ENCODE measurements at places on chromosomes 7 and 10.
A peak's percentile ranks its signal among the peaks of the same experiment; 100 is the strongest.

DNA sequence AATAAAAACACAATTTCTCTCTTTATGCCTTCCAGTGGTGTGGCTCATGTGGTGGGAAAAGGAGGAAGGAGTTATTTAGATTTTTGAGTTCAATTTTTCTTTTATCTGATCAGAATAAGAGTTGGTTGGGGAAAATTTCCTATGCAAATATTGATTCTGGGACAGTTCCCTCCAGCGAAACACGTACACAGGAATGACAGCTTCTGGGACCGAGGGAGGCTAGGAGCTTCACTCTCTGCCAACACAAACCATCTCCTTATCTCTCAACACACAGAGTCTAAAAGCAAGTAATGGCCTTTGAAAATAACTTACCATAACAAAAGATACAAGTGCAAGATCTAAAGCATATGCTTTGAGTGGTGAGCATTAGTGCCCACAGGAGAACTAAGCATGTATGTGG, 122.7 kb downstream of the RAPGEF5 start:
- DNase-seq, result no peak

DNA sequence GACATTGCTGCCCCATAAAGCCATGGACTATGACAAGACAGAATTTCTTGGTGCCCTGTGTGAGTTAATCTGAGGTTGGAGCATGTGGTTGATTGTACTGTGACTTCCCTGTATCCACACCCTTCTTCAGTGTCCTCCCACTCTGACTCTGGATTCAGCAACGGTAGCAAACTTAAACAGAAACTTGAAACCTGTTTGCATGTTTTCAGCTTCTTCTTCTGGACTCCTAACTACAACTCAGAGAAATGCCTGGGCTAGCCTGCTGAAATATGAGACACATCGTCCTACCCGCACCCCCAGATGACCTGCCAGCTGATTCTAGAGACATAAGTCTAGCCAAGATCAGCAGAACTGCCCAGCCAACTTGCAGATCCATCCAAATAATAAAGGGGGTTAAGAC, 78.4 kb downstream of the IPMK start:
- DNase-seq, result no peak

DNA sequence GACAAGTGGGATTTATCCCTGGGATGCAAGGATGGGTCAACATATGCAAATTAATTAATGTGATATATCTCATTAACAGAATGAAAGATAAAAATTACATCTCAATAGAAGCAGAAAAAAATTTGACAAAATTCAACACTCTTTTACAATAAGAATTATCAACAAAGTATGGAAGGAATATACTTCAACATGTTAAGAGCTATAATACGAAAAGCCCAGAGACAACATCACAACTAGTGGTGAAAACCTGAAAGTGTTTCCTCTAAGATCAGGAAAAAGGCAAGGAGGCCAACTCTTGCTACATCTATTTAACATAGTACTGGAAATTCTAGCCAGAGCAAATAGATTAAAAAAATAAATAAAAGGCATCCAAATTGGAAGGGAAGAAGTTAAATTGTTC, 970.0 kb upstream of the POT1 start:
- no peak for DNase-seq

DNA sequence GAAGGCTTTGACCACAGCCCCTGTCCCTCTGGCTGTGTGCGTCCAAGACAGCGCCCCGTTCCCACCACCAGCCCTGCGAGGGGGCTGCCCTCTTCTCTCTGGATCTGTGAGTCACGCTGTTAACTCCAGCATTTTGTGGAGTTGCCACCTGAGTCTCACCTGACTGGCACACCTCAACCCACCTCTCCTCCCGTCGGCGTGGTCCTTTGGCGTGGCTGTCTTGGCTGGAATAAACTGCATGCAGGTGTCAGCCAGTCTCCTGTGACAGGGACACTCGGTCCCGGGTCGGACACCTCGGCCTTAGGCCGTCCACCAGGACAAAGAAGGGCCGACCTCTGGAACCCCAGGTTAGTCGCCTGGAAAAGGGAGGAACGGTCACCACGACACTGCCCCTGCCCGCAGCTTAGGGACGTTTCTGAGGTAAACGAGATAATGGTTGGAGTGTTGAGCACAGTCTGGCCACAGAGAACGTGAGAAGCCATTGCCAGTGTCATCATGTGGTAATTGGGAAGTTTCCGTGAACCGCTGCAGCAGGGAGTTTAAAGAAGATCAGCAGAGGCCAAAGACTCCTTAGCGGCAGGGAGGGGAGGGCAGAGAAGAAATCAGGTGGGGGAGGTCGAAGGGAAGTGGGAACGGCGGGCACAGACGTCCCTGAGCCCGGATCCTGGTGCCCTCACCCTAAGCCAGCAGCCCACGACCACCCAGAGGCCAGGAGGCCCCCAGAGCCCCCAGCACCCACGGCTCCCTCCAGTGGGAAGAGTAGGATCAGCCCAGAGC, 73.6 kb upstream of the FAM20C start:
- no peak for DNase-seq

DNA sequence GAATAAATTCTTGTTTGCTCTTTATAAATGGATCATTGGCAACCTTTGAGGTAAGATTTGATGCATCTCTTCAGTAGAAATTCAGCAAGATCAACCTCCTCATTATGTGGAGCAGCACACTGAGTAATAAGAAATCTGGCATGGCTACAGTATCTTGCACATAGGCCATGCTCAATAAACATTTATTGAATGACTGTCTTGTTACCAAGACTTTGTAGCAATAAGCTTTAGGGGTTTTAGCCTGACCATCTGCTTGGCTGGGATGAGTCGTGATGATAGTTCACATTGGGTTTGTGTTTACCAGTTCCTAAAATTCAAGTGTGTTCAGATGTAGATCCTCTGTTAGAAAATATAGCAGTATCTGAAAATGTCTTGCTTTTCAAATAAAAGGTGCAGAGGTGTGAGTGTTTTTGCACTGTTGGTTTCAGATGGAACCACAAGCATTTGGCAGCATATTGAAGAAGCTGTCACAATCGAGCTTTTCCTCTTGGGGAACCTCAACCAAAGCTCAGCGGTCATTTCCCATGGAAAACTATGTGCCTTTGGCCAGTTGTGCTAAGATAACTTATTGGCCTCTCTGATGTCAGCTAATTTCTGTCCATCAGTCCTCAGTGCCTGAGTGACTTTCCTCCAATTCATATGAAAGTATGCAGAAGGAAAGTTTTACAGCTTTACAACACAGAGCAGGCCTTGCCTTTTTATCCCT, 442.6 kb downstream of the GFRA1 start:
- no peak for DNase-seq

DNA sequence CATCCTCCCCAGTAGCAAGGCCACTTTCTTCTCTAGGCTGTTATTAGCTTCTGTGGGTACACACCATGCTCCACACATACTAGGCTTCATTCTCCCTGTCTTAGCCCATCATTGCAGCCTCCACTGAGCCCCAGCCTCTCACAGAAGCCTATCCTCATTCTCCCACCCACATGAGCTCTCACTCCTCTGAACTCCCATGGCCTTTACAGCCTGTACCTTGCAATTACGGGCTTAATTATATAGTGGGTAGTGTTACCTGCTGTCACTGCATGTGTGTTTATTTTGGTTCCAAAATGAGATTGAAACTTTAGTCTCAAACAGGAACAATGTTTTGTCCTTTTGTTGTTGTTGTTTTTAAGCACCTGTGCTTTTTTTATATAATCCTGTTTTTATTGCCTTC, 460.0 kb downstream of the KCNMA1 start:
- DNase-seq, result no peak

- peak; percentile 36 for DNase-seq
Measured at GRCh38 chr10:133318494-133319127, 9.9 kb downstream of the ZNF511 start.

DNA sequence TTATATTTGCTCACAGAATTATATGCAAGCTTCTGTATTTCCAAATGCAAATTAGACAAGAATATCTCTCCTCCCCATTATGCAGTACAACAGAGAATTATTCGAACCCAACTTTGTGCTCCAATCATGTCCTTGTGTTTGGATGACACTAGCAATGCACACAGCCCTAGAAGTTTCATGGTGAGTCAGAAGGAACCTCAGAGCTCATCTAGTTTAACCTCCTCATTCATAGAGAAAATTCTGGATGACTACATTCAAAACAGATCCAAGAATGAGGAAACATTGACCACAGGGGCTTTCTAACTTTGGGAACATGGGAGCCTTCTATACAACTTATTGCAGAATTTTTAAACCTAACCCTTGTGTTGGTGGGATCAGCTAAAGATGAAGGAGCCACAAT, 12.8 kb upstream of the ARID5B start:
- DNase-seq, result no peak

DNA sequence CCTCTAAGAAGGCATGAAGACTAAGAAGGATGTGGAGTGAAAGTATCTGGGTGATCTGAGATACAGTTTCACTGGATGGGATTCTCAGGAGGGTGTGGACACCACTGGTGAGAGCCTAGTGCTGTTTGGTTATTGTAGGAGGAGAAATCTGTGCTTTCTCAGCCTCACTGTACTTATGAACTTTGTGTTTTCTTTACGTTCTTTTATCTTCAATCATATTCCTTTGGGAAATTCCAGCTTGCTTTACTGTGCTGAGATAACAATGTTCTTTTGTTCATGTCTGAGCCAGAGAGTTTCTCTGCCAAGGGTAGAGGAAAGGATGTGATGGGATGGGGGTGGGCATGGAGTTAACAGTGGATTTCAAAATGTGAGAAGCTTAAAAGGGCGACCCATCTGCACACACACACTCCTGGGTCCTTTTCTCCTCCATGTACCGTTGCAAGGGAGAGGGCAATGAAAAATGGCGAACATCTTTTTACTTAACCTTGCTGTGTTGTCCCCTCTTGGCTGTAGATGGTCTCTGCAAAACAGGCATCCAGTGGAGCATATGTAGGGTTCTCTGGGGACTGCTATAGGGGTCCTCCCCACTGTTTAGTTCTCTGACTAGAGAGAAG, 25.0 kb upstream of the TAX1BP1 start:
- no peak for DNase-seq

- no peak for DNase-seq
Measured at GRCh38 chr10:12922117-12922900, 79.2 kb downstream of the CCDC3 start.

GRCh38 chr10:116691635-116692034, 50.7 kb downstream of the HSPA12A start:
- DNase-seq, result no peak

DNA sequence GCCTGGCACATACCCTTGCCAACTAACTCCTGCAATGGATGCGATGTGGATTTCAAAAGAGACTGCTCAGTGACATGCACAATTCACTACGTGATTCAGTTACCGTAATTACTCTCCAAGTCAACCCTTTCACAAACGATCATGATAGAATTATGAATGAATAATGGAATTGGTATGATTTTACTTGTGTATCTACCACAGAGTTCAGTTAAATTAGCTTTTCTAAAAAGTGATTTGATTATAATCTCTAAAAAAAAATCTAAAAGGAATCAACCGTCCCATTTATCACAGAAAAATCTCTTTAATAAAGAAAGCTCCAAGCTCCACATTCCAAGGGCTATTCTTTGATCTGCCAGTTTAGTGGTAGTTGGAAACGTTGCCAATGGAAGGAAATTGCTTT, 30.4 kb upstream of the RSU1 start:
- no peak for DNase-seq

GRCh38 chr10:68333440-68334431, 1.0 kb upstream of the PBLD start:
- DNase-seq, result no peak

DNA sequence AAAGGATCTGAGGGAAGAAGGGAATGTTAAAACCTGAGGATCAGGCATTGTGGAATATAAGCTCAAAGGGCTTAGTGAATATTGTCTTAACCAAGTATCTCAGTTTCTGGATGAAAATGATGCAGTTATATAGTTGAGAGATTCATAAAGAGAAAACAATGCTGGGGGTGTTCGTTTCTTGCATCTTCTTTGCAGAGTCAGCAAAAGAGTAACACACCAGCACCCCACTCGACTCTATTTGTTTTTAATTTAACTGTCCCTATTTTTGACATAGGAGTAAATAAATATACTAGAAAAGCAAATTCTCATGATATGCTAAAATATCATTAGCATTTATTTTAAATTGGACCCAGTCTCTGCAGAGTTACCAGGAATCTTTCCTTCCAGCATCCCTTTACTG, 7.6 kb upstream of the OIT3 start:
- DNase-seq, result no peak

DNA sequence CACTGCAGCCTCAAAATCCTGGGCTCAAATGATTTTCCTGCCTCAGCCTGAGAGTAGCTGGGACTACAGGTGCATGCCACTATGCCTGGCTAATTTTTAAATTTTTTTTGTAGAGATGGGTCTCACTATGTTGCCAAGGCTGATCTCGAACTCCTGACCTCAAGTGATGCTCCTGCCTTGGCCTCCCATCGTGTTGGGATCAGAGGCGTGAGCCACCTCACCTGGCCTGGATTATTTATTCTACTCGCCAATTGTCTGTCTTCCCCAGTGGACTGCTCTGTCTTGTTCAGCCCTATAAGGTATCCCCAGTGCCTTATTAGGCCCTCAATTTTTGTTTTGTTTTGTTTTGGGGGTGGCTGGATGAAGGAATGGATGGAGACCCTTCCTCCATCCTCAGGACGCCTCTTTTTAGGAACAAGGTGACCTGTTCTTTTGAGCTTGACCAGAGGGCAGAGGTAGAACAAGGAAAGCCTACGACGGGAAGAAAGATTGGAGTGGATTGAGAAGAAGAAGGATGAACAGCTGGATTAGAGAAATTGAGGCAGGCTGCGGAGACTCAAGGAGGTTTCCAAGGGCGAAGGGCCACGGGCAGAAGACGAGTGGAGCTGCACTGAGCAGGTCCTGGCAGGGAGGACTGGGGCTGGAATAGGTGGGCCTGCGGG, 541 bp upstream of the DENND10 start:
- no peak for DNase-seq

- no peak for DNase-seq
Measured at GRCh38 chr10:69328380-69328735, 50.1 kb downstream of the HK1 start.

DNA sequence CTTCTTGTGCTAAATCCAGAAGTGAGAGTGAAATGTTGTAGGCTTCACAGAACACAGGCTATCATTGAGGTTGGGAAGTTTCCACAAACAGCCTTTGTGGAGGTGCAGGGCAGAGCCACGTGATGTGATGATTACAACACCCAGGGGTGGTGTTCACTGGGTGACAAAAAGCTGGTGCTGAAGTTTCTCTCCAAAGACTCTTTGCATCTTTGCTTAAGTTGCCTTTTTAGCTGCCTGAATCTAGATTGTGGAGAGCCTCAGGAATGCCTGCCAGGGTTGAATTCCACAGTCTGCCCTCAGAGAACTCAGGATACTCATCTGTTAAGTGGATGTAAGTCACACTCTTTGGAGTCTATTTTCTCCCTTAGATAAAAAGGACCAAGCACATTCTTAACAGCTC, 56.3 kb downstream of the PLXNA4 start:
- DNase-seq, result no peak
